ENCODE measurements at places on chromosomes 12 and 14.
A peak's percentile ranks its signal among the peaks of the same experiment; 100 is the strongest.

DNA sequence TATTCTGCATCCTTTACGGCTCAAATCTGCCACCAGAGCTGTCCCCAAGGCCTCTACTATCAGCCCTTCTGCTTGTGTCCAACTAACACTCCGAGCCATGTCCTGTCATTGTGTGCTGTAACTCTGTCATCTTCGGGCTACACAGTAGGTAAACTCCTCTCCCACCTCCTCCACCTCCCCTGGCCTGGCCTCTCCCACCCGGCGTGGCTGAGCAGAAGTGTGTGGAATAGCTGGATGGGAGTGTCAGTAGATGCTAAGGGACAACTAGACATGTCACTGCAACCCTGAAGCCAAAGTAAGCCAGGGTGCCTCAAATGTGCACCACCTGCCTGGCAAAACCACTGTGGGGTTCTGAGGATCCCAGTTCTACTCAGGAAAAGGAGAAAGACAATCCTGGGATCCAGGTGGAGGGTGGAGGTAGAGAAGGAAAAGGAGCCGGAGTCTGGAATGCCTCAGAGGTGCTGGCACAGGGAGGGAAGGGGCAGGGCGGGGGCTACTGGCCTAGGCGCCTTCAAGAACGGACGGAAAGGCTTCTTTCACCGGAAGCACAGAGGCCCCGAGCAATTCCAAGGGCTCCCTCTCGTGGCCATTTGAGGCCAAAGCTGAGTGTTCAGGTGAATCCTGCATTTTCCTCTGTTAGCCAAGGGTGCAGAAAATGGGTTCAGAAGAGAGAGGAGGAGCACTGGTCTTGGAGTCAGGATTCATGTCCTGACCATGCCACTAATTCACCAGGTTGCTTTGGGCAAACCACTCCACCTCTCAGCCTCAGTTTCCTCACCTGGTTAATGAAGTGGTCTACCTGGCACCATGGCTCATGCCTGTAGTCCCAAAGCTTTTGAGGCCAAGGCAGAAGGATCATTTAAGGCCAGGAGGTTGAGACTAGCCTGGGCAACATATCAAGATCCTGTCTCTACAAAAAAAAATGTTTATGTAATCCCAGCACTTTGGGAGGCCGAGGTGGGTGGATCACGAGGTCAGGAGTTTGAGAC is 20.5 kb upstream of the FAM181A start:
- peak; percentile 51 for DNase-seq

- no peak for DNase-seq
These were observed 89.8 kb downstream of the RERG start for GRCh38 chr12:15131431-15131830.

GRCh38 chr12:53231921-53232645 is at the start of gene RARG:
RARG (minus strand) TSS chr12:53232209; CDS start chr12:53227545, 4,664 bp downstream.
- DNase-seq: no peak

DNA sequence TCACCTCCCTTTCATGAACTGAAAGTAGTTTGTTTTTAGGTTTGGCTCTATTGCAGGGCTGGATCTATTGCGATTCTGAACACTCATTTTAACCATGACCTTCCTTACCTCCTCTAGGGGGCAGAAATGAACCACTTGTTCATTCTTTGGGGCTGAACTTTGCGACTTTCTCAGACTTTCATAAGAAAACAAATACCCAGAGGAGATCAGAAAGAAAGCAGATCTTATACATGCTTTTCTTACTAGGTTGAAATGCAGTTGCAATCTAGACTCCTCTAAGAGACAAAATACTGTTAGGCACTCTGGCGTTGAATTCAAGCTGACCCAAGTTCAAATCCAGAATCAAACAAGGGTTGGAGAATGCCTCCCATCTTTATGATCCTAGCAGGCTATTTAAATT is 32.6 kb upstream of the PLEKHG3 start:
- no peak for DNase-seq

- no peak for DNase-seq
These were observed 75.5 kb upstream of the LHX5 start for GRCh38 chr12:113546916-113547863.

DNA sequence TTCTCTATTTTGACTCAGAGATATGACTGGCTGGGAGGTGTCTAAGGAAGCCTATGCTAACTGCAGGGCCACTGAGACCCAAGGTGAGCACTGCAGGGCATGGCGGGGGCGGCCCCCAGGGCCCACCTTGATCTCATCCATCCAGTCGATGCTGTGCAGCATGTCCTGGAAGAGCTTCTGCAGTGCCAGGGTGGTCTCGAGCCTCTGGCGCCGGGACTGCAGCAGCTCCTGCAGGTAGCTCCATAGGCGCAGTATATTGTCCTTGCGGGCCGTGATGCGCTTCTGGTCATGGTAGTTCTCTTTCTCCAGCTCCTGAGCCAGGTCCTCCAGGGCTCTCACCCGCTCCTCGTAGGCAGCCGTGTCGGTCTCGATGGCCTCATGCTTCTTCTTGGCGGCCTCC is 84.5 kb downstream of the SPTB start:
- no peak for DNase-seq

DNA sequence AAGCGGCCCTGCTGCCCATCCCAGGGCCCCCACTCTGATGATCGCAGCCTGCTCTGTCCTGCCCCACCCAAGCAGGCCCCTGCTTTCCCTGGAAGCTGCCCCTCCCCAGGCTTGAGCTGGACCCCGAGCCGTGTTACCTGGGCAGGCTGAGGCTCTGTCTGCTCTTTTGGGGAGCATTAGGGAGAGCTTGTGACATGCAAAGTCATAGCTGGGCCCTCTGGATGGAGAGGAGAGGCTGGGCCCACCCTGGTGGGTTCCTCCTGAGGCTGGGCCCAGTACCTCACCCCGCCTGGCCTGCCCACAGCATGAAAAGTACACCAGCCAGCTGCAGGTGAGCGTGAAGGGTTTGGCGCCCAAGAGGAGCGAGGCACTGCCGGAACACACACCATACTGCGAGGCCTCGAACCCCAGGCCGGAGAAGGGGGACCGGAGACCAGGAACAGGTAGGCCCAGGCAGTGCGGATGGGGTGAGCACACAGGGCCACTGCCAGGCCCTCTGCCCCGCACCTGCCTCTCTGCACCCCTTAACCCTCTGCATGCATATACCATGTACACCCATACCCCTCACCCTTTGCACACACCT is 15.0 kb downstream of the CEP170B start:
- no peak for DNase-seq

- DNase-seq: no peak
These were observed 484.3 kb downstream of the NAV3 start for GRCh38 chr12:78315028-78315427.

- no peak for DNase-seq
These were observed 48.2 kb upstream of the VSX2 start for GRCh38 chr14:74190927-74191575.

DNA sequence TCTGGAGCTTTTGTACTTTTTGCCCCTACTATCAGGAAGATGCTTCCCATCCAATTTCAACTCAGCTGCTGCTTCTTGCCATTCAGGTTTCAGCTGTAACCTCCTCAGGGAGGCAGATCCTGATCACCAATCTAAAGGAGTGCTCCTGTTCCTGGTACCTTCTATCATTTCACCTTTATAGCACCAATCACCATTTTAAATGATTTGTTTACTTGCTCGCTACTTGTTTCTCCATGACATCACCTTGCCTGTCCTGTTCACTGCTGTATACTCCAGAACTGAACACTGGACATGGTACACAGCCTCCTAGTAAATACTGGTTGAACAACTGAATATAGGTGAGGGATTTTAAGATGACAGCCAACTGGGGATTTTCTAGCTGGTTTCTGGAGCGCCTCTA is 287.2 kb upstream of the DIO2 start:
- DNase-seq: no peak

DNA sequence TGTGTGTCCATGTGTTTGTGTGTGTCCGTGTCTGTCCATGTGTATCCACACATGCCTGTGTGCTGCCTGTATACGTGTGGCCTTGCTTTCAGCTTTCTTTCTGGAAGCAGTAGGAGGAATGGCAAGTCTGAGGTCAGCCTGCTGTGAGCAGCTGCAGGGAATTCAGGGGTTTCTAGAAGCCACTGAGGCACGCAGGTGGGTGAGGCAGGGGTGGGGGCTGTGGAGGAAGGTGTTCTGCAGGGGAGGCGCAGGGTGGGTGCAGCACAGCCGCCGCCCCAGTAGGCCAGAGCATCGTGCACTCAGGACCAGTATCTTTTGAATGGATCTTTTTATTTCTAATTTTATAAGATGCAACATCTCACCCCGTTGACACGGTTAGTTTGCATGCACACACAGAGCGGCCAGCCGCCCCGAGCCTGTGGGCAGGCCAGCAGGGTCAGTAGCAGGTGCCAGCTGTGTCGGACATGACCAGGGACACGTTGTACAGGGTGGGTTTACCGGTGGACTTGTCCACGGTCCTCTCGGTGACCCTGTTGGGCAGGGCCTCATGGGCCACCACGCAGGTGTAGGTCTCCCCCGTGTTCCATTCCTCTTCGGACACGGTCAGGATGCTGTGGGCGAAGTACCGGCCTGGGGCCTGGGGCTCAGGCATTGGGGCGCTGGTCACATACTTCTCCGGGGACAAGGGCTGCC is 327.7 kb downstream of the TMEM121 start:
- no peak for DNase-seq

- DNase-seq: no peak
These were observed 14.8 kb upstream of the RIC8B start for GRCh38 chr12:106759526-106760183.

- DNase-seq: no peak
These were observed 252.2 kb upstream of the ATP2B1 start for GRCh38 chr12:89960607-89961394.

DNA sequence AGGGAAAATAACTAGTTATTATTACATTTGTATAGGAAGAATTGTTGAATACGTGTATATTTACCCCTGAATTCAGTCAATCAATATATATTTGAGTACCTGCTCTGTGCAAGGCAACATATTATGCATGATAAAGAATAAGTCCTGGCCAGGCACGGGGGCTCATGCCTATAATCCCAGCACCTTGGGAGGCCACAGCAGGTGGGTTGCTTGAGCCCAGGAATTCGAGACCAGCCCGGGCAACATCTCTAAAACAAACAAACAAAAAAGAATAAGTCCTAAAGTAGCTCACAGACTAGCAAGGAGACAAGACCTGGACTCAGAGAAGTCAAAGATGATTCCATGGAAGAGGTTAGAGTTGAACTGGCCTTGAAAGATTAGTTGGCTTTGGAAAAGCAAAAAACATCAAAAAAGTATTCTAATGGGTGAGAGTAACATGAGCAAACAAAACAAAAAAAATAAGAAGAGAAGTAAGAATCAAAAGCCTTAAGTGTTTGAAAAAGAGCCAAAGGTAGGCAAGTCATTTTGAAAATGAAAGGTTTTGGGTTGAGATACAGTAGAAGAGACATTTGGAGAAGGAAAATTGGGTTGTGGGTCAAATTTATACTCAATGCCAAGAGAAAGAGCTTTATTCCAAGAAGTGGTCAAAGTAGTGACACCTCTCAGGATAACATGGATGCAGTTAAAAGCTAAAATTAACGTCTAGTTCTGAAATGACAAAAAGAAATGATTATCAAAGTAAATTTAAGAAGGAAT is 115.2 kb upstream of the BCAT1 start:
- DNase-seq: no peak

GRCh38 chr14:32588448-32589320 is 259.6 kb downstream of the AKAP6 start:
- no peak for DNase-seq

GRCh38 chr12:130124605-130125244 is 37.5 kb upstream of the FZD10 start:
- DNase-seq: no peak

DNA sequence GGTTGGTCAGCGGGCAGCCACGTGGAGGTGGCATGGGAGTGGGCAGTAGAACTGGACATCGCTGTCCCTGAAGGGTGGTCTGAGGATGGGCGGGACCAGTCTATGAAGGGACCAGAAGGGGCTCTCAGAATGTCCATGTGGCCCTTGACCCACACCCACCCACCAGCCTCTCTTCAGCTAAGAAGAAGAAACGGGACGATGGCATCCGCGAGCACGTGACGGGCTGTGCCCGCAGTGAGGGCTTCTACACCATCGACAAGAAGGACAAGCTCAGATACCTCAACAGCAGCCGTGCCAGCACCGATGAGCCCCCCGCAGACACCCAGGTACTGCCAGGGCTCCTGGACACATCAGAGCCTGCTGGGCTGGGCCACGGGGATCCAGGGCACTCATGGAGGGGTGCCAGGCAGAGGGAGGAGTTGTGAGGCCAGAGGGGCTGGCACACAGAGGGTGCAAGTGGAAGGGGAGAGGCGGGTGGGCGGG is 21.3 kb downstream of the SETD1B start:
- no peak for DNase-seq

GRCh38 chr14:76196980-76197695 is 45.4 kb downstream of the GPATCH2L start:
- DNase-seq: no peak

- DNase-seq: no peak
These were observed 315.5 kb upstream of the OR4E1 start for GRCh38 chr14:21989090-21989489.

DNA sequence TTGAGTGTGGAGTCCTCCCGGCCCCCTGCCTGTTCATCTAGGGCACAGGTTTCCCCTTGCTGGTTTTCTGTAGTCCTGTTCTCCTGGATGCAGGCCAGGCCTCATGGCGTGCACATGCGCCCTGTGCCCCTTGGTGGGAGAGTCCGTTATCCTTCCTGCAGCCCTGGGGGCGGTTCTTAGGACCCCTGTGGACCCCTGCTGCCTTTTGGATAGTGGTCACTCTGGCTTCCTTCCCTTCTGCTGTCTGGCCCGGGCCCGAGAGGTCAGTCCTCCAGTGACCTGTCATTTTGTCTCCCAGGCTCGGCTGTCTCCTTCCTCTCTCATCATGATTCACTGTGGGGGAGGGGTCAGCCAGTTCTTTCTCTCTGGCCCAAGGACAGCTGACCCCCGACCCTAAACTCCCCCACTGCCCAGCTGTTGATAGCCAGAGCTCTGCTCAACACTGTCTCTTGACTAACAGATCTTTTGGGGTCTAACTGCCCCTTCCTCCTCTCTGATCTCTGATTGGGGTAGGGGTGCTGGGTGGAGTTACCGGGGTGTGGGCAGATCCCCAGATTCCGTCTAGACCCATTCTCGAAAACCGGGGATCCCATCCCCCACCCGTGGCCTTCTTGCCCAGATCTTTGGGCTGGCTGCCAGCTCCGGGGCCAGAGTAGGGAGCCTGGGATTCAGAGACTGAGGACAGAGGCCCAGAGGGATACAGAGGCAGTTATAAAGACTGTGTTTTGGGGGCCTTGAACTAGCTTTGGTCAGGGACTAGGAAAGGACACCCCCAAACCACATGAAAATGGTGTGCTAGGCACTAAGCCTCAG is 7.0 kb downstream of the CCND2 start:
- DNase-seq: no peak

GRCh38 chr12:105077435-105077834 is 6.8 kb downstream of the ALDH1L2 start:
- DNase-seq: no peak
